ENCODE measurements at places on chromosomes 12 and 14.

DNA sequence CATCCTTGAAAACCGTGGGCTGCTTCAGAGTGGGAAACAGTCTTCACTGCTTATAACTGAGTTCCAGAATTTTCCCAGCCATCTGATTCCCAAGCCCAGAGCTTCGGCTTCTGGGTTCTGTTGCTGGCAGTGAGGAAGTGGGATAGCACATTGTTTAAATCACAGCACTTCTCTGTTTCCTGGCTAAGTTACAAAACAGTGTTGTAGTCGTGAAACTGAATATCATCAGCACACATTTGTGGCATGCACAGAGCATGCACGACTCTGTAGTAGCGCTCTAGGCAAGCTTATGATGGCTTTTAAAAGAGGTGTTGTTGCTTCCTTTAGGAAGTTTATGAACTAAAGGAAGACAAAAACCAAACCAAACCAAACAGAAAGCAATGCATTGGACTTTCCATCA, 1005.5 kb downstream of the NRXN3 start:
- no peak for DNase-seq

DNA sequence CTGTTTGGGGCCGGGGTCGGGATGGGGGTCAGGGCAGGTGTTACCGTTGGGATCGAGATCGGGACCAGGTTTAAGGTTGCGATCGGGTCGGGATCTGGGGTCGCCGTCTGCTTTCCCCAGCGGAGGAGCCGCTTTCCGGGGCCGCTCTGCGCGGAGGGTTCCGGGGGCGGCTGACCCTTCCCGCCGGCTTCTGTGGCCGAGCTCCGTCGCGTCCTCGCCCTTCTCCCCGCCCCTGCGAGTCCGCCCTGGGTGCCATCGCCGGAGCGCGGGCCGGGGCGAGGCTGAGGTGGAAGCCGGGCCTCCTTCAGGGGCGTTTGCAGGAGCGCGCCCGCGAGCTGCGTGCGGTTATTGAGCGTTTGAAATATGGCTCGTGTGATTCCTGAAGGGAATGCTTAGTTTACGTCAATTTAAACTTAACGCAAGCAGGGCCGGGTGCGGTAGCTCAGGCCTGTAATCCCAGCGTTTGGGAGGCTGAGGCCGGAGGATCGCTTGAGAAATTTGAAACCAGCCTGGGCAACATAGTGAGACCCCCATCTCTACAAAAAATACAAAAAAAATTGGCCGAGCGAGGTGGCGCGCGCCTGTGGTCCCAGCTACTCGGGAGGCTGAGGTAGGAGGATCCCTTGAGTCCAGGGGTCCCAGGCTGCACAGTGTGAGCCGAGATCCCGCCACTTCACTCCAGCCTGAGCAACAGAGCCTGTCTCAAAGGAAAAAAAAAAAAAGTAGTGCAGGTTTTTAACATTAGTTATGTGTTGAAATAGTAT, 620 bp downstream of the PGAM5 start:
- no peak for DNase-seq

- DNase-seq, result no peak
Measured at GRCh38 chr14:36511981-36512584, 7.9 kb downstream of the NKX2-1 start.

DNA sequence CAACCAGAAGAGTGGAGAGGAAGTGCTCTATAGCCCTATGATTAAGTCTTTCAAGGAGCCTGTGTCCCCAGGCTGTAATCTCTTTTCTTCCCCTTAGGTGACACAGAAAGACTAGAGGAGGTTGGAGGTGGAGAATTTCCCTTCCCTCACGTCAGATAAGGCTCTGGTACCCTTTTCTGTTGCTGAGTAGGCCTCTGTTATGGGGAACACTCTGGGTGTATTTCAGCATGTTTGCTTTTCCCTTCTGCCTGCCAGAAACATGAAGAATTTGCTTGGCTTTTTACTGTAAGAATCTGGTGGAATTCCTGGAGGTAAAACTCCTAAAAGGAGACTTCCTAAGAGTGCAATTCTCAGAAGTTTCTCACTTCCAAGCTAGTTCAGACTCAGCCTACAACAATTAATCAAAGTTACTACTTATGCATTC, 58.3 kb downstream of the SIX1 start:
- no peak for DNase-seq

- no peak for DNase-seq
Measured at GRCh38 chr12:29148596-29148910, 525 bp upstream of the FAR2 start.

DNA sequence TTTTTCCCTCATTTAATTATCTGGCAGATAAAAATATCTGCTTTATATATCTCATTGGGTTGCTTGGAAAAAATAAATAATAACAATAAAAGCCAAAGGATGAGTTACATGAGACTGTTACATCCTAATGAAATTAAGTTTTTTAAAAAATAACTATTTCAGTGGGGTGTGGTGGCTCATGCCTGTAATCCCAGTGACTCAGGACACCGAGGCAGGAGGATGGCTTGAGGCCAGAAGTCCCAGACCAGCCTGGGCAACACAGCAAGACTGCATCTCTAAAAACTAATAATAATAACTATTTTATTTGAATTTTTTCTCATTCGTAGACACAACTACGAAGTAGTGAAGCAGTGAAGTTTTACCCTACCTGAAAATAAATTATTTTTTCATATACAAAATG, 103.3 kb downstream of the BCAT1 start:
- no peak for DNase-seq

DNA sequence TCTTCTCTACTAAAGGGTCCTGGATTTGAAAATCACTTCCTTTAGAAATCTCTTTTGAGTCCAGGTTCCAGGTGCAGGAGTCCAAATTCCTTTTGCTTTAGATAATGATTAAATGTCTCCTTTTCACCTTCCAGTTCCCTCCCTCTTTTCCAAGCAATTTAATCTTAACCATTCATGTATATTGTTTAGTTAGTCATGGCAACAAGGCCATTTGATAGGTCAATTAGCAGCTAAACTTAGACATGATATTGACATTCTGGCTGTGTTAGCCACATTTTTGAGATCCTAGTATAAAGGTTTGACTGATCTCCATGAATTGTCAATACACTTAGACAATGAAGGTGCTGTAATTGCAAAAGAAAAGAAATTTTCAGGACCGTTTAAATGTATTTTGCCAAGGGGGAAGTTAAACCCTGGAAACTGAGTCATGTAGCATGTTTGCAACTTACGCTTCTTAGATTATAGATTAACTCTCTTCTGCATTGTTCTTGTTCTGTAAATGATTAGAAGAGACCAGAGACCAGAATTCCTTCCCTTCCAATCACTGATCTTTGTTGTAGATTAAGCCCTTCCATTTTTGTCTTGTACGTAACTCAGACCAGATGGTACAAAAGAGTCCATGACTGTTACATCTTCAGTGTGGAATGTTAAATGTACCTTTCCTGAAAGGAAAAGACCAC, 12.4 kb upstream of the C12orf75 start:
- DNase-seq, result no peak

- DNase-seq, result no peak
Measured at GRCh38 chr12:39116861-39117260, 211.5 kb upstream of the CPNE8 start.

GRCh38 chr12:11701433-11701832, 52.0 kb downstream of the ETV6 start:
- no peak for DNase-seq

DNA sequence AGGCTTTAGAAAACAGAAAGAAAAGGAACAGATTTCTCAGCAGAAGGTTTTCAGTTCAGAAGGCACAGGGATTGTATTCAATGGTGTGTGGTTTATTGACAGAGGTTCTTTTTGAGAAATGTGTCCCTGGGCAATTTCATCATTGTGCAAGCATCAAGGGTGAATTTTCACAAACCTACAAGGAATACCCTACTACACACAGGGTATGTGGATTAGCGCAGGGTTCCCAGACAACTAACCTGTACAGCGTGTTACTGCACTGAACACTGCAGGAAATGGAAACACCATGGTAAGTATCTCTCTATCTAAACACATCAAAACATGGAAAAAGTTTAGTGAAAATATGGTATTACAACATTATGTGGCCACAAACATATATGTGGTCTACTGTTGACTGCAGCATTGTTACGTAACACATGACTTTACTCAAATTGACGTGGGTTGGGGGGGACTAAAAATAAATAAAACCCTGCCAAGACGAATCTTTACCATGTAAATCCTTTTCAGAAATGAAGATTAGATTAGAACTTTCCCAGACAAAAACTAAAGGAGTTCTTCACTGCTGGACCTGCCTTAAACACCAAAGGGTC, 893.1 kb downstream of the TMEM121 start:
- DNase-seq, result no peak

DNA sequence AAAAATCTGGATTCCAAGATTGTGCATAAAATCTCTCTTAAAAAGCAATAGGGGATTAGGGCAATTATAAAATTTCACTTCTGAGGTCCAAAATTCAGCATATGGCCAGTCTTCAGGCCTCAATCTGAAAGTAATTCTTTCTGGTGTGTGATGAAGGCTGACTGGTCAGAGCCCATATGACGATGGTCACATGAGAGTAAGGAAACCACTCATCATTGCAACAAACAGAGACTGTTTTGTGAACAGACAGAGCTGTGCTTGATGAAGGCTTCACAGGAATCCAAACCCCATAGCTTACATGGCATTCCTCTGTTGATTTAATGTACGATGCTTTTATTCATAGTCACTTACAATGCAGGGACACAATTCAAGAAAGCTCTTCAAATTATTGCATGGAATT, 238.1 kb downstream of the APAF1 start:
- DNase-seq, result no peak

- no peak for DNase-seq
Measured at GRCh38 chr12:116354950-116355783, 77.7 kb upstream of the MED13L start.

DNA sequence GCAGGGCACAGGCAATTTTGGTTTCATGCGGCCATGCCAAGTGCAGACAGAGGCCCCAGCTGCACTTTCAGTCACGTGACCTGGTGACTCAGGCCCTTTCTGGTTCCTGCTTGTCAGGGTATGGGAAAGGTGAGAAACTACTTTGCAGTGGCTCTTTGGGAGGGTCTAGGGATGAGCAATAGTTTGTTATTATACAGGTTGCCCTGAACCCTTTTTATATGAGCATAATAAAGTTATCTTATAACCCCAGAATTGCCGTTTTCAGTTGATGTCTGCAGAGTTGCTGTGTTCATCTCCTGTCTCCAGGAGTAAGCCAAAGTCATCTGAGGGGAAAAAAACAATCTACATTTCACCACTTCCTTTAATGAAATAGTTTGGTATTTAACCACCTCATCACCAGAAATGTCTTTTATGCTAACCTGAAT, 30.9 kb upstream of the EMP1 start:
- DNase-seq, result no peak

GRCh38 chr12:101940400-101940950, 63.1 kb downstream of the DRAM1 start:
- no peak for DNase-seq

GRCh38 chr14:22848351-22849164, 12.2 kb downstream of the MMP14 start:
- DNase-seq, result no peak

- no peak for DNase-seq
Measured at GRCh38 chr14:70086685-70087379, 101.9 kb downstream of the SLC8A3 start.

- DNase-seq, result no peak
Measured at GRCh38 chr14:69153152-69153872, 393 bp upstream of the DCAF5 start.

DNA sequence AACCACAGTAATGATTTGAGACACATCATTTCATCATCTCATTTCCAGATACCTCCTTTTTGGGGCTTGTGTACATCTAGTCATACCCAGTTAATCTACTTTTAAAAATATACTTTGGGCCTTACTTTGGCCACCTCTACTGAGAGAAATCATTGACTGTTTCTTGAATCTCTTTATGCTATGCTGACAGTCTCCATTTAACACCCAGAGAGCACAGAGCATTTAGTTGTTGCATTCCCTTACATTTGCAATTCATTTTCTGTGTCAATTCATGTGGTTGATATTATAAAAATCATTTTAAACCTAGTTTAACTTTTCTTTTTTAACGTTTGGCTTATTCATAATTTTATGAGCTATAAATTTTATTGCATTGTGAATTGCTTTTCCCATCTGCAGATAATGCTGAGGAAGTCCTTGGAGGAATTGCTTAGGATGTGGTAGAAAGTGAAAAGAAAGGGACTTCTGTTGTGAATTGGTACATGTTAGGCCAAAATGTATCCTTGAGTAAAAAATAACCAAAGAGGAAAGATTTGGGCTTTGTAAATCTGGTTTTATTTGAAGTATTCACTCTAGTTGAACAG, 17.0 kb upstream of the SLC15A5 start:
- no peak for DNase-seq

GRCh38 chr12:124369055-124369826, 74.3 kb downstream of the RFLNA start:
- DNase-seq, result no peak

GRCh38 chr14:29650554-29651269, 276.9 kb downstream of the PRKD1 start:
- DNase-seq, result no peak

- DNase-seq, result no peak
Measured at GRCh38 chr14:99397698-99398097, 83.0 kb downstream of the SETD3 start.

DNA sequence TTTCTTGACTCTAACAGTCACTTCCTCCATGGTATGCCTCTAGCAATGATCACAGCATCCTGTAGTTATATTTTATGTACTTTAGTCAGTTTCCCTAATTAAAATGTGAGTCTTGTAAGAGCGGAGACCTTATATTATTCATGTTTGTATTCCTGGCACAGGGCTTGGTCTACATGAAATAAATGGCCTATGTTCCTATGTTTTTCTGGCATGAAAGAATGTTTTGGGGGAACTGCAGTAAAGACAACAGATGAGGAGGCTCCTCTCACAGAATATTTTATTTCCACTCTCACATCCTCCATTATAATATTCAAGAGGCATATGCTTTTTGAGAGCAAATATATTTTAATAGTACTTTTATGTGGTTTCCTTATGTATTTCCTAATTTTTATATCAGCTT, 429.8 kb upstream of the PDE3A start:
- no peak for DNase-seq

DNA sequence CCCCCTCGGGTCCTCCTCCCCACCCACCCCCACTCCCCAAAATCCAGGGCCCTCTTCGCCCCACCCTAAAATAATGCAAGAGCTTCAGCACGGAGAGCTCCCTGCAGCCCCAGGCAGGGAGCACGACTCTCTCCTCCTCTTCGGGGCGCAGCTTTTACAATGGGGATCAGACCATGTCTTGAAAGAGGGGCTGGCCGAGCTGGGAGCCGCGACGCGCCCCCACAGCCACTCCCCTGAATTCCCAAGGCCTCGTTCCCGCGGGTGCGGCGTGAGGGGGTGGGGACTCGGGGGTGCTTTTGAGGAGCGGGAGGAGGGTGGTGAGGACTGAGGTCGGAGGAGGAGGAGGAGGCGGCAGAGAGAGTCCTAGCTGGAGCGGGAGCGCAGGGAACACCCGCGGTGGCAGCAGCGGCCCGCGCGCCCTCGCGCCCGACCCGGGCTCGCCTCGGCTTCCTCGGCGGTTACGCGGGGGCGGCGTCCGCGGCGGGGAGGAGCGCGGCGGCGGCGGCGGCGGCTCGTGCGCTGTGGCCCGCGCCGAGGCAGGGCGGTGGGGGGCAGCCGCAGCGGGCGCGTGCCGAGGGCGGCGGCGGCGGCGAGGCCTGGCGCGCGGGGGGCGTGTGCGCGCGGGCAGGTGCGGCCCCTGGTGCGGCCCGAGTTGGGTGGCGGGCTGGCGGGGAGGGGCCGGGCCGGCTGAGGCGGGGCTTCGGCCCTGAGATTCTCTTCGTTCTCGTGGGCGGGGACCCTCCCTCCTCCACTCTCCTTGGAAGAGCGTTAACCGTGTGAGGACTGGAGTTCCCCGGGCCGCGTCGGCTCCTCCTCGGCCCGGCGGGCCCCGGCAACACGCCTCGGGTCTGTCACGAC, at the start of gene ANKS1B:
Gene ANKS1B, minus strand, starts transcription at position 666 of the 858 bp plus-strand sequence. CDS start 699 bp downstream, outside the sequence.
- DNase-seq, result no peak

- DNase-seq, result no peak
Measured at GRCh38 chr12:63965936-63966605, 121.6 kb downstream of the SRGAP1 start.

GRCh38 chr14:77144412-77145115, 3.0 kb upstream of the ZDHHC22 start:
- no peak for DNase-seq
